ENCODE measurements at places on chromosomes 5 and 9.

- no peak for DNase-seq
Measured at GRCh38 chr9:72443855-72444254, 77.6 kb upstream of the TMC1 start.

GRCh38 chr9:123561046-123561445 is 205.0 kb downstream of the CRB2 start:
- no peak for DNase-seq

DNA sequence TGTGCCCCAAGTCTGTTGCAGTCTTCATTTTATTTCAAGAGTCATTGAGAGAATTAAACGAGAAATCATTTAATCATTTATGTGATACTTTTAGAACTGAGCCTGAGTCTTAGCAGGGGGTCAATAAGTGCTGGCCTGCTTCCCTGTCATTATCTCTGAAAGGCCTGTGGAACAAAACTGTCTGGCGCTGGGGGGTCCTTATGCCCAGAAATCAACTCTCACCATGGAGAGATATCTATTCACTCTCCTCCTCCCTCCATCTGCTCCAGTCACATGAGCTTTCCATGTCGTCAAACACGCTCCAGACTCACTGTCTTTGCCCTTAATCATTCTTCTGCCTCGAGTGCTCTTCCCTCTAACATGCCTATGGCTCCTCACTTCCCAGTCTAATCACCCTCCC is 136.8 kb downstream of the ESM1 start:
- peak; percentile 18 for DNase-seq

DNA sequence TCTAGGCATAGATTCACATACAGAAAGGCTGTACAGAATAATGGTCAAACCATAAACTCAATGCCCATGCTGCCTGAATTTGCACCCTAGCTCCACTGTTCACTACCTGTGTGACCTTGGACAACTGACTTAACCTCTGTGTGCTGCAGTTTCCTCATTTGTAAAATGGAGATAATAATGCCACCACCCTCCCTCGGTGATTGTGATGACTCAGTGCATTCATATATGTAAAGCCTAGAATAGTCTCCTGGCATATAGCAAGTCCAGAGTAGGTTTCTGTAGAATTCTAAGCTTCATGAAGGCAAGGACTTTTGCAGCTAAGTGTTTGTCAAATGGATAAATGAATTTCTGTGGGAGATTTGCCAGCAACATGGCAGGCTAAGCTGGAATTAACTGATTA is 297.8 kb upstream of the NR4A3 start:
- no peak for DNase-seq

GRCh38 chr9:128503870-128504269 is 649 bp upstream of the GLE1 start:
- DNase-seq = no peak

- no peak for DNase-seq
Measured at GRCh38 chr5:27639005-27639612, 600.7 kb upstream of the CDH9 start.
